ENCODE measurements at places on chromosomes 4 and X.

GRCh38 chr4:63919636-63920365 is 489.4 kb downstream of the TECRL start:
- DNase-seq: peak; percentile 26

GRCh38 chr4:30399476-30399875 is 320.7 kb upstream of the PCDH7 start:
- no peak for DNase-seq

DNA sequence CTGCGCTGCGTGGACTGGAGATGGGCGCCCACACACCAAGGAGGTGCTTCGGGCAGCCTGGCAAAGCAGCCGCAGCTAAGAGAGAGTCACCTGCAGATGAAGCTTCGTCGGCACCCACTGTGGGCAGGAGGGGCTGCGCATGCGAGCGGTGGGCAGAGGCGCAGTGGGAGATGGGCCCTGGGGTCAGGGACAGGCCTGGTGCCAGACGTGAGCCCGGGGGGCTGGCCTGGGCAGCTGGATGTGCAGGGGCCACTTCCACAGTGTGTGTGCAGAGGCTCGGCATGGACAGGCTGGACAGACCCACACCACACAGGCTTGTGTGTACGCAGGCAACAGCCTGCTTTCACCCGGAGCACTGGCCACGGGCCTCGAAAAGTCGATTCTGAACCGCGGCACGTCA is 18.6 kb downstream of the CTBP1 start:
- no peak for DNase-seq

- DNase-seq: no peak
Measured at GRCh38 chrX:78650906-78651437, 8.2 kb downstream of the RTL3 start.

- DNase-seq: no peak
Measured at GRCh38 chrX:119181491-119181890, 53.9 kb upstream of the KIAA1210 start.

GRCh38 chr4:3703677-3704521 is 62.3 kb upstream of the ADRA2C start:
- DNase-seq: no peak

- no peak for DNase-seq
Measured at GRCh38 chrX:47209508-47210238, 8.8 kb upstream of the CDK16 start.

DNA sequence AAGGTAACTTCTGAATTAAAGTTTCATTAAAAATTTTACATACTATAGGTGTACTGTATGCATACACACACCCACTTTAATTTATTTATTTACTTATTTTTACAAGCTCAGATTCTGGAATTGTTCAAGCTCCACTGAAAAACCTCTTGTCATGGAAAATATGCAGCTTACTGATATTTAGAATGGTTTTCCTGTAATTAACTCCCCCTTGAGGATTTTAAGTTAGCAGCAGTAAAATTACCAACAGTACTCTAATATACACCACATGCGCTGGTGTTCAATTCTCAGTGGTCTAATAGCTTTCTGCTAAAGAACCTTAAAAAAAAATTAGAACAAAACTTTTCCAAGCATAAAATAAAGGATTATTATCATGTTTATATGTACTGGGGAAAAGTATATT is 12.0 kb downstream of the MAB21L2 start:
- DNase-seq: no peak

GRCh38 chr4:5788144-5788543 is 77.1 kb downstream of the EVC start:
- DNase-seq: peak; percentile 26

GRCh38 chr4:121706595-121707021 is 9.8 kb upstream of the ANXA5 start:
- no peak for DNase-seq

GRCh38 chr4:165309456-165309855 is 18.0 kb upstream of the MSMO1 start:
- no peak for DNase-seq

DNA sequence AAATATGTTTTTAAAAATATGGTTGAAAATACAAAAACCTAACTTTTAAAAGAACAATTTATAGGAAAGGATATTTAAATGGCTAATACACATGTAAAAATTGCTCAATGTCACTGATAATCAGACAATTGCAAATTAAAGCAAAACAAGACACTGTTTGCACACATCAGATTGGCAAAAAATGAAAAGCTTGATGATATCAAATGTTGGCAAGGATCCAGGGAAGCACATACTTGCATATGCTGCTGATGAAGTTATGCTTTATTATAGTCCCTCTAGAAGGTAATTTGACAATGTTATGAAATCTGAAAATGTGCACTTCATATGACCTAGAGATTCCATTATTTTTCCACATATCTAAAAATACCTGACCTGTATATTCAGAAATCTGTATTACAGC is 45.7 kb upstream of the EPGN start:
- DNase-seq: no peak

DNA sequence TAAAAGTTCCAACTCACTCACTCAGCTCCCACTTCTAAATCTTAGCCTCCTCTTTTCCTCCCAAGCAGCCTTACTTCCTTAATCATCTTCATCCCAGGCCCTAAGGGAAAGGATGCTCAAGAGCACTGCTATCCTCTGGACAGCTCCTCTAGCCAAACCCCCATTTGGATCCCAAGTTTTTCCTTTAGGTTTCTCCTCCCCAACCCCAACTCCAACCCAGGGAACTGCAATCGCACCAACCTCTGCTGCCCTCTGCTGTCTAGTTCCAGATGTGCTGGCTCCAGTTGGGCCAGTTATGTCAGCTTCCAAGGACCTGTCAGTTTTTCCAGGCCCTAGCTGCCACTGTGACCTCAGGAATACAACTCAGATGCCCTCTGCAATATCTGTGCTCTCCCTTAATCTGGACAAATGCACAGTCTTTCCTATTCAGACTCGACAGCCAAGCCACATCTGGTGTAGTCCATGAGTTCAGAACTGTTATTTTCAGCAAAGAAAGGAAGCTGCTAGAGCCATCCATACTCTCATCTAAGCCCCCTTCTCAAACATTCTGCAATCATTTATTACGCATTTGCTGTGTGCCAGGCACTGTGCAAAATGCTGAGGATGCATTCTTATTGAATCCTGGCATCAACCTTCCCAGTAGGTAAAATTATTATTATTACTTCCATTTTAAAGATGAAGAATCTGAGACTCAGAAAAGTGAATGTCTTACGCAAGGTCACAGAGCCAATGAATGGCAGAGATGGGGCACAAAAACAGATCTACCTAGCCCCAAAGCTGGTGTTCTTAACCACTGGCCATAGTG is 12.3 kb upstream of the XPNPEP2 start:
- peak; percentile 74 for DNase-seq

GRCh38 chr4:80125252-80126177 is 52.5 kb upstream of the ANTXR2 start:
- no peak for DNase-seq
